ENCODE measurements at places on chromosomes 3 and 15. TPM values are rescaled to one million over a fixed set of nuclear protein-coding genes. Genes with fewer than 3 reads are reported as not detected.

Gene CCR5
- not detected for total RNA-seq

Gene TMOD2
- total RNA-seq: 1.4 TPM

Gene CCDC71
- 15.1 TPM for total RNA-seq

Gene NANOGP8
- not detected for total RNA-seq

Gene MKRN2OS
- not detected for total RNA-seq

Gene TF
- total RNA-seq: 0.59 TPM

Gene CD276
- 61.9 TPM for total RNA-seq

Gene GABRA5
- total RNA-seq: 86.0 TPM

Gene BCHE
- 1.0 TPM for total RNA-seq

Gene BOC
- total RNA-seq: 5.3 TPM

Gene CCR4
- total RNA-seq: 0.05 TPM

Gene FANCD2
- 21.0 TPM for total RNA-seq

Gene OXNAD1
- total RNA-seq: 9.6 TPM

Gene ZMYND10
- 1.0 TPM for total RNA-seq

Gene ISL2
- 3.5 TPM for total RNA-seq

Gene SHC4
- total RNA-seq: 1.1 TPM

Gene CTXND1
- total RNA-seq: not detected

Gene ERC2
- not detected for total RNA-seq

Gene C3orf70
- 0.16 TPM for total RNA-seq

Gene CCR1
- total RNA-seq: not detected

Gene SPTSSB
- total RNA-seq: 0.06 TPM

Gene GXYLT2
- total RNA-seq: 1.0 TPM

Gene ILDR1
- not detected for total RNA-seq

Gene ZPLD1
- total RNA-seq: not detected

Gene C3orf20
- 0.02 TPM for total RNA-seq

Gene SERINC4
- 0.15 TPM for total RNA-seq

Gene ITIH1
- total RNA-seq: not detected

Gene GOLGA6A
- total RNA-seq: 0.32 TPM

Gene DCBLD2
- 293 TPM for total RNA-seq

Gene TFDP2
- total RNA-seq: 22.3 TPM

Gene SMCO1
- total RNA-seq: not detected

Gene CPEB1
- 3.3 TPM for total RNA-seq

Gene ADAMTS17
- total RNA-seq: not detected
